ENCODE measurements at places on chromosomes 12 and 14. TPM values are rescaled to one million over a fixed set of nuclear protein-coding genes. Genes with fewer than 3 reads are reported as not detected.

The FBRSL1 gene
- total RNA-seq = 62.3 TPM

The SPRYD3 gene
- 24.1 TPM for total RNA-seq

DNA sequence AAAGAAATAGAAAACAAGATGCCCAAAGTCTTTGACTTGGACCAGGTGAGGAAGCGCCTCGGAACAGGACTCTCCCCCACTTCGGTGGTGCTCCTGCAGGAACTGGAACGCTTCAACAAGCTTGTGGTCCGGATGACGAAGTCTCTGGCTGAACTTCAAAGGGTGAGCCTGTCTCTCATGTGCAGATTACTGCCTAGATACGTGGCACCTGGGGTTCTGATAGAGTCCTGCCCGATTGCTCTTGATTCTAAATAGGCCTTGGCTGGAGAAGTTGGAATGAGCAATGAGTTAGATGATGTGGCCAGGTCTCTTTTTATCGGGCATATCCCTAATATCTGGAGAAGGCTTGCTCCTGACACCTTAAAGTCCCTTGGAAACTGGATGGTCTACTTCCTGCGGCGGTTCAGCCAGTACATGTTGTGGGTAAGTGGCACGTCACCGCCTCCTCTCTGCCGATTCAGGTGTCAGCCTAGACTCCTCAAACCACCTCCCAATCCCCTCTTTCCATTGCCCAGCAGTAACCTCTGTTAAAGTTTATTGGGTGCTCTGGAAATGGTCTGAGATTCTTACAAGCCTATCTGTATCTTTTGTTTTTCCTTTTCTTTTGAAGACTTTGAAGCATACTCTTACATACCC lies 40.8 kb downstream of the CCDC92 start:
- H3K4me1 ChIP-seq = no peaks in the 10 kb centered on the region
- no peaks in the 10 kb centered on the region for H3K27me3 ChIP-seq
- no peak for DNase-seq
- no peak overlapping the region for H3K4me3 ChIP-seq
- no peaks in the 10 kb centered on the region for H3K36me3 ChIP-seq

DNA sequence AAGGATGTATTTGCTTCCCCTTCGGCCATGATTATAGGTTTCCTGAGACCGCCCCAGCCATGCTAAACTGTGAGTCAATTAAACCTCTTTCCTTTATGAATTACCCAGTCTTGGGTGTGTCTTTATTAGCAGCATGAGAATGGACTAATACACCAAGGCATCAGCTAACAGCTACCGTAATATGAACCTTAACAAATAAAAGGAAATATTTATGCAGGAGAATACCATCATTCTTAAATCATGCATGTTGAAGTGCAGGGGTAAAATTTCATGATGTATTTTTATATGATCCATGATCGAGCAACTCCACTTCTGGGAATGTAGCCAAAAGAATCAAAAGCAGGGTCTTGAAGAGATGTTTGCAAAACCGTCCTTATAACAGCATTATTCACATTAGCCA lies 379.0 kb downstream of the NPAS3 start:
- H3K4me1 ChIP-seq = peaks cover 7% of the 10 kb centered on the region
- H3K27ac ChIP-seq = peak overlapping the region; percentile 37
- peaks cover 2% of the 10 kb centered on the region for H3K27me3 ChIP-seq
- no peaks in the 10 kb centered on the region for H3K36me3 ChIP-seq
- peak; percentile 57 for DNase-seq

- H3K27ac ChIP-seq = no peak overlapping the region
- H3K4me3 ChIP-seq = no peak overlapping the region
- H3K27me3 ChIP-seq = peaks cover 20% of the 10 kb centered on the region
- no peaks in the 10 kb centered on the region for H3K4me1 ChIP-seq
These were observed 249.7 kb upstream of the AVPR1A start for GRCh38 chr12:63400718-63401117.

DNA sequence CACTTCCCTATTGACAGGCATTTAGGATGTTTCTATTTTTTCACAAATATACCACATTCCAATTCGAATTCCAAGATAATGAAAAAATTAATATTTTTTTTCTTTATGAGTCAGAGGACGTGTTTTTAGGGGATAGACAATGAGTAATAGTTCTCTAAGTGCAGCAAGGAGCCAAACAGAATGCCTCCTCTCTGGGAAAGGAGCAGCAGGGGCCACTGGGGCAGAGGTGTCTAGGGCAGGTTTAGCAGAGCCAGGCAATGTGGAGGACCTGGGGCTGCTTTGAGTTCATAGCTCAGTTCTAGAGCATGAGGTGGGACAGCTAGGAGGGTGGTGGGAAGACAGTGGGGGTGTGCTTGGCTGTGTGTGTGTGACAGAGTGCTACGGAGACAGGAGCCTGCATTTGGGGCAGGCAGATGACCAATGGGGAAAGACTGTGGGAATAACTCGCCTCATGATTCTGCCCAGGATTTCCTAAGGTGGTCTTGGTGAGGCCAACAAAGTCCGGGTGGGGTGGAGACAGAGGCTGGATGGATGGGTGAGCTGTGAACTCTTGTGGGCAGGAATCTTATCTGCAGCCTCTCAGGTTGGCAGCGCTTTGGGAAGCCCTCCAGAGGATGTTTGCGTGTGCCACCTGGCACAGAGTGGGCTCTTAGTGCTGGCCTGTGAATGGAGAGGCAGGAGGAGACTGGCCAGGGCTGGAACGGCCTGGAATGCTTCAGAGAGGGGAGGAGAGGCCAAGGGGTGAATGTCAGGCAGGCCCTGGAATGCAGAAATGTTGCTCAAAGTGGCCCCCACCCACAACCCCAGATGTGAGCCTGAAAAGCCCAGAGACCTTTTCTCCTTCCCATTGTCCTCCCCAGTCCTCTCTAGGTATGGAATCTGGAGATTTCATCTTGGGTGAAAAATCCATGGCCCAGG lies 2.4 kb upstream of the KRT7 start:
- H3K27me3 ChIP-seq = no peaks in the 10 kb centered on the region
- peaks cover 61% of the 10 kb centered on the region for H3K4me1 ChIP-seq
- peak; percentile 95 for DNase-seq

GRCh38 chr12:109951136-109951535 lies 45.0 kb downstream of the GIT2 start:
- peak overlapping the region; percentile 8 for H3K4me3 ChIP-seq
- H3K27ac ChIP-seq = peak overlapping the region; percentile 66
- H3K27me3 ChIP-seq = no peaks in the 10 kb centered on the region
- peak; percentile 82 for DNase-seq
- H3K4me1 ChIP-seq = peaks cover 24% of the 10 kb centered on the region

- no peak overlapping the region for H3K4me3 ChIP-seq
- H3K36me3 ChIP-seq = no peaks in the 10 kb centered on the region
- H3K27ac ChIP-seq = no peak overlapping the region
- H3K4me1 ChIP-seq = no peaks in the 10 kb centered on the region
- H3K27me3 ChIP-seq = no peaks in the 10 kb centered on the region
These were observed 658.5 kb upstream of the MGAT4C start for GRCh38 chr12:86914721-86915120.
